Left lobe of liver (tissue), 2 donors: ENCODE measurements at places on chromosomes 11 and 22. TPM values are rescaled to one million over a fixed set of nuclear protein-coding genes. Genes with fewer than 3 reads are reported as not detected.

- no peak for DNase-seq
Measured at GRCh38 chr22:32858121-32858703, 56.7 kb downstream of the TIMP3 start.

DNA sequence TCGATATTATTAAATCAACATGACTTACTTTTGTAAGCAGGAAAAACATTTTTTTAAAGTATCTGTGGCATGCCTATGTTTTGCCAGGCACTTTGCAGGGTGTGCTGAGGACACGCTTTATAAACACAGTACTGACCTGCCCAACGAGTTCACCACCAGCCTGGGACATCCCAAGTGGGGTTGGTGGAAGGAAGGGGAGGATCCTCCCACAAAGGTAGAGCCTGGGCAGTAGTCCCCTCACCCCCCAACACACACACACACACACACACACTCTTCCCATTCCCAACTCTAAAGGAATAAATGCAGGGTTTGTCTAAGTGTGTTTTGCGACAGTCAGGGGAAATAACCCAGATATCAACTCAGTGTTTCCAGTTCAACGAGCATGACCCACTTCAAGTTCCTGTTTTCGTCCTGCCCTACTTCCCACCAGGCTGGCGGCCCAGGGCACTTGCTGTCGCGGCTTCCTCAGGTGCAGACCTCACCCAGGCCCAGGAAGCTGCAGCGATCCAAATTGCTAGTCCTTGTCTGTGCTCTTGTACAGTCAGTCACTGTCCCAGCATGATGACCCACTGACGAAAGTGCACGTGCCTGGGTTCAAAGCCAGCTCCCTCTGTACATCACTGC is 3.1 kb downstream of the CERK start:
- DNase-seq = no peak

DNA sequence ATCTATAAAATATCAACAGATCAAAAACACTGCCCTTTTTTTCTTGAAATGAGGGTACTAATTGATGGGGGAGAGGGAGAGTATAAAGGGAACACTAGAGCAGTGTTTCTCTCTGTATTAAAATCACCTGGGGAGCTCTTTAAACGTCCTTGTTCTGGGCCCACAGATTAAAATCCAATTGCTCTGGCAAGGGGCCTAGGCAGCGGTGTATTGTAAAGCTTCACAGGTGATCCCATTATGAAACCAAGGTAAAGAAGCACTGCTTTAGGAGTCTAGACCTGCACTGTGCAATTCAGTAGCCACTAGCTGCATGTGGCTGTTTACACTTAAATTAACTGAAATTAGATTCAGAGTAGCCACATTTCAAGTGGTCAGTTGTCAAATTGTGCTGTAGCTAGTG is 3.0 kb downstream of the AQP11 start:
- peak; percentile 63 for DNase-seq

The SCN2B gene
- total RNA-seq = not detected

DNA sequence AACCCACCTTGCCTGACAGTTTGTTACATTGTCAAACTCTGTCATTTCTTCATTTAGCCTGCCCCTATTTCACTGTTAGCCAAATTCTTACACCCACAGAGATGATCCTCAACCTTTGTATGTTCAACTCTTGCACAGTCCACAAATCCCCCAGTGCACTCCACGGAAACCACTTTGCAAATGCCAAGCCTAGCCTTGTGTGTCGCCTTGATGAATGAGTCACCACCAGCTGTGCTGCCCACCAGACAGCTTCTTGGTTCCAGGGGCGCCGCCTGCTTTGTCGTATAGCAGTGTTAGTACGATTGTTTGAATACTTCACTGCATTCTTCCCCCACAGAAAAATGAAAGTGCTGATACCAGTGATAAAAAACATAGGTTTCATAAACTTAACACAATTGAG is 686.3 kb downstream of the NTM start:
- no peak for DNase-seq

GRCh38 chr11:66523611-66524010 is 13.2 kb downstream of the BBS1 start:
- no peak for DNase-seq

DNA sequence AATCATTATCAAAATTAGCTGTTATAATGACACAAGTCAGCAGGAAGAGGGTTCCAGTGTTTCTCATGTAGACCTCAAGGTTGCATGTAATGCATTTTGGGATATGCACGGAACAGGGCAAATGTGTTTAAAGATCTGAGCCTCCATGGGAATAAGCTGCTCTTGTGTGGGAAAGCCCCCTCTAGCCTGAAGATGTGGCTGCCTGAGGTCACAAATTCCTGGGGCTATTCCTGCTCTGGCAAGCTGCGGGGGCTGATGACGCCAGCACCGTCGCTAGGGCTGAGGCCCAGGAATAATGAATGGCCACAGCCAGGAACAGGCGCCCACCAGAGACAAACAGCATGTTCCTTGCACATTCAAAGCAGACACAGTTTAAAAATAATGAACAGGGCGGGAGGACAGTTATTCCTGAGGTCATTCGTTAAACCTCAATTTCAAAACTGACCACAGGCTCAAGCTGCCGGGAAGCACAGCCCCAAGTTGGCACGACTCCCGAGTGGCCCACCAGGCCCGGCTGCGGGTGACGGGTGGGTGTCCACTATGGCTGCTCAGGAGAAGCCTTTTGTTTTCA is 11.7 kb downstream of the OSBPL5 start:
- no peak for DNase-seq

The IL10RA gene
- 7.8 TPM for total RNA-seq

The GGT5 gene
- 11.5 TPM for total RNA-seq

DNA sequence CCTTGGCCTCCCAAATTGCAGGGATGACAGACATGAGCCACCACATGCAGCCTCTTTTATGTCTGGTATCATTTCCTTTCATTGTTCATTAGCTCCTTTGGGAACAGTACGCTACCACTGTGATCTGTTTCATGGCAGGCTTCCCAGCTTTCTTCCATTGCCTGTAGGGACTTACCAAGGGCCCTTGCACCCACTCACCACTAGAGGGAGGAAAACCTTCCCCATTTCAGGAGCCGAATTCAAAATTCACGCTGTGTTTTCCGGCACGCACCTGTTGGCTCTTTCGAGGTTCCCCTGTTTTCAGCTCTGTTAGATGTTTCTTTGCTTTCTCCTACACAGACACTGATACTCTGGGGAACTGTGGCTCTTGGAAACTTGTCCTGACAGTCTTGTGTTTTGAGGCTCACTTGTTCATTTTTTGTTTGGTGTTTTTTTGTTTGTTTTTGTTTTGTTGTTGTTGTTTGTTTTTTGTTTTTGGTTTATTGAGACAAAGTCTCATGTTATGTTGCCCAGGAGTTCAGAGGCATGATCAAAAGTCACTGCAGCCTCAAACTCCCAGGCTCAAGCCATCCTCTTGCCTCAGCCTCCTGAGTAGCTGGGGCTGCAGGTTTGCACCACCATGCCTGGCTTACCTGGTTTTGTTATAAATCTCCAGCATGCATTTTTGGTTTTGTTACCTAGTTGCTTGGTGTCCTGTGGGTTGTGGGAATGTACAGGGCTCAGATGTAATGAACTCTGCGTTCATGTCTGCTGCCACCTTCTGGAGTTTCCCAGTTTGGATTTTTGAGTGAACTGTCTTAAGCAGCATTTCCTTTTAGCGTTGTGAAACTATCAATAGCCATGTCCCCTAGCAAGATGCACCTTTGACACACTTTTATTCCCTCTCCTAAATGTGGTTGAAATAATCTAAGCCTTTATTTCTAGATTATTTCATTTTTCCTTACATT is 2.3 kb downstream of the KRTAP5-11 start:
- DNase-seq = peak; percentile 71

DNA sequence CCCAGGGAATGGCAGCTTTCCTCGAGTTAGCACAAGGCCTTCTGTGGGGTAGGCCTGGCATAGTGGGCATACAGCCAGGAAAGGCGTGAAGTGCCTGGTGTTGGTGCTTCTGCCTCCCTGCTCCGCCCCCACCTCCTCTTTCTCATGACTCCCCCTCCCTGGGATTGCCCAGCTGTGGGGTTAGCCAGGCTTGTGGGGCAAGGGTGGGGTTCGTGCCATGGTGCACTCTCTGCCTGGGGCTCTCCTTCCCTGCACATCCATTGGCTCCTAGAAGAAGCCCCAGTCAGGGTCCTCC is 236.8 kb upstream of the NCAM1 start:
- DNase-seq = no peak

The FAM180B gene
- total RNA-seq = not detected

The GAB4 gene
- total RNA-seq = not detected

The WNT7B gene
- 0.08 TPM for total RNA-seq

DNA sequence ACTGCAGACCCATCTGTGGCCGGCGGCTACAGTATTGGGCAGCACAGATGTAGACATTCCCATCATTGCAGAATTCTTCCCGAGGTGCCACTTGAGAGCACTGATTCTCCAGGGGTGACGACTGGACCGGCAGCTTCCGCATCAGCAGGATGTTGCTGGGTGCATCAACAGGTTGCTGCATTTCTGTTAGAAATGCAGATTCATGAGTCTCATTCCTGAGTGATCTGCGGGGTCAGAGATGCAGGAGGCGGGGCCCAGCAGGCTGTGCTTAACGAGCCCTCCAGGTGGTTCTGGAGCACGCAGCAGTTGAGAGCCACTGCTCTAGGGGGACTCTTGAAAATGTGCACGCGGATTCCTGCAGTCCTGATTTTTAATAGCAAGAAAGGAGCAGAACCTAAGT is 321.8 kb downstream of the TBC1D22A start:
- peak; percentile 11 for DNase-seq

DNA sequence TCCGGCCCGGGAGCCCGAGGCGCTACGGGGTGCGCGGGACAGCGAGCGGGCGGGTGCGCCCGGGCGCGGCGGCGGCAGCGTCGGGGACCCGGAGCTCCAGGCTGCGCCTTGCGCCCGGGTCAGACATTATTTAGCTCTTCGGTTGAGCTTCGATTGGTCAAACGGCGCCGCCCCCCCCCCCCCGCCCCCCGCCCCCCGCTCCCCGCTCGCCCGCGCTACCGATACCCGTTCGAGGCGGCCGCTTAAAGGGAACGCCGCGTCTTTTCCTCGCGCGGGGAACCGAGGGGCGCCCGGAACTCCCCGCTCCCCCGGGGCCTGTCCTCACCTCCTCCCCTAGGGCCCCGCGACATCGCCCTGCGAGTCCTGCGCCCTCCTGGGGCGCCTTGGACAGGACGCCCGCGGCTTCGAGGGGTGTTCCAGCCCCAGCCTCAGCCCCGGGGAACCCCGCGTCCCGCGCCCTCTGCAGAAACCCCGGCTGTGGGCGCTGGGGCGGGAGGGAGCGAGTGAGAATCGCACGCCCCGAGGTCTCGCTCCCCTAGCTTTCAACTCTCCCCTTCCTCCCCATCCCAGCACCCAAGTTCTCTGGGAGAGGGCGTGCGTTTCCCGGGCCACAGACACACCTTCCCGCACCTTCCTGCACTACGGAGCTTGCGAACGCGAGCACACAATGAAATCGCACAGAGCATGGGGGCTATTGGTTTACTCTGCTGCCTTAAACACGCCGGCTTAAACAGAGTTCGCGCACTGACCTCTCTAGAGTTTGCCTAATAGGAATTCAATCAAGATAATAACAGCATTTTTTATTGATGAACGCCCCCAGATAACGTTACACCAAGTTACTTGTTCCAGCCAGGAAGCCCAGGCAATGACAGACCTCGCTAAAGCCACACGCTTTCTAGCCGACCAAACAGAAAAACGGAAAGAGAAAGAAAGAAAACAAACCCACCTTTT is at the start of gene BDNF:
Gene BDNF, minus strand, starts transcription at position 105 of the 951 bp plus-strand sequence. CDS start 41,891 bp downstream, outside the sequence.
- DNase-seq = peak; percentile 42

GRCh38 chr11:131483877-131484276 is 113.5 kb downstream of the NTM start:
- no peak for DNase-seq

- DNase-seq = no peak
Measured at GRCh38 chr11:32131321-32131720, 40.4 kb downstream of the RCN1 start.

The ZC3H12C gene
- total RNA-seq = 4.7 TPM

The MMP10 gene
- not detected for total RNA-seq

DNA sequence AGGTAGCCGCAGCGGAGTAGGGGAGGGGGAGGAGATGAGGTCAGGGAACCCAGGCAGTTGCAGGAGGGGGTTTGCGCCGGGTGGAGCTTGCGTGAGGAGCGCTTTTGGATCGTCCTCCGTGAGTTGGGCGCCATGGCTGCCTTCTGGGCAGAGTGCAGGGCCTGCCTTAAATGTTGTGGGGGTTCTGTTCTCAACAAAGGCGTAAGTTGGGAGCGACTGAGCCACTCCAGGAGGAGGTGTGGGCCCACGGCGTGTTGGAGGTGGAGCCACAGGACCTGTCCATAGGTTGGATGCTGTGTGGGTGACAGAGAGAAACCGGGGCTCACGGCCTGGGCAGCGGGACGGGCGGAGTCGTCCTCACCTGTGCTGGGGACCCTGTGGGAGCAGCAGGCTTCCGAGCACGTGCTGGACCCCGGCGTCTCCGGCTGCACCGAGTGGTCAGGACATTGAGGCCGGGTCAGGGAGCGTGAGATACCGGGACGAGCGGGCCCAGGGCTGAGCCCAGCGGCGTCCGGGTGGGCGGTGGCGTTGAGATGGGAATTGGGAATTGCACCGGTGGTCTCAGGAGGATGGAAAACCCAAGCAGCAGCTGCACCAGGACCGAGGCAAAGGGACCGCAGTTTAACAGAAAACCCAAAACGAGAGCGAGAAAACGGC is 977 bp upstream of the PGGHG start:
- peak; percentile 63 for DNase-seq

DNA sequence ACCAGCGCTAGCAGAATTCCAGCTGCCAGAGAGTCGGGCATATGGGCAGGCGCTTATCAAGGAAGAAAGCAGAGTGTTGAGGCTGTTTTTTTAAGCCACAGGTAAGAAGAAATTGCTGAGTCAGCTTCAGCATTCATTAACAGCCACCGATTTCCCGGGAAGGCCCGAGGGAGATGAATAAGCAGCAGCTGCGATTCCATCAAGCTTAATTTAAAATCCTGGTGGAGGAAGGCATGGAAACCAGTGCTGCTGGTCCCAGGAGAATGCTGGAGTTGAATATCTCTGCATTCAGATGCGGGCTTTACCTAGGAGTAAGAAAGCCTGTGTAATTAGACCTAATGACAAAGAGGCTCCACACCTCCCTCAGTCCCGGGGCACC is 168.8 kb downstream of the BRD1 start:
- DNase-seq = no peak

GRCh38 chr11:67656278-67656922 is 5.9 kb upstream of the ACY3 start:
- no peak for DNase-seq

DNA sequence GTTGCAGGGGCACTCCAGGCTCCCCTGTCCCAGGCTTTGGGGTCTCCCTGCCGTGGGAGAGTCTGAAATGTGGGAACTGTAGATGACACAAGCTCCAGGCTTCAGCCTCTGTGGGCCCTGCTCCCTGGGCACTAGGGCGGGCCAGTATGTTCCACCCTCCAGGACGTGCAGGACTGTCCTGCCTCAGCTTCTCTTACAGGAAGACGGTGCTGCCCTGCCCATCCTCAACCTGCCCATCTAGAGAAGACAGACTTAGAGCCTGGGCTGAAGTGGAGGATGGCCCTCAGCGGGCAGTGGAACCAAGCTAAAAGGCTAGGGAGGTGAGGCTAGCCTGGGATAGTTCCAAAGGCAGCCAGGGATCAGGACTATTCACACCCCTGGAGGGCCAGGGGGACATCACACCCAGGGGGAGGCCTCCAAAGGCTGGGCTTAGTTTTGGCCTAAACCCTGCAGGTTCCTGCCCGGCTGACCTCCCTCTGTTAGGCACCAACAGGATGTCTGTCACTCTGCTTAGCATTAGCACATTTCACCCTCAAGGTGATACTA is 4.0 kb upstream of the CERK start:
- DNase-seq = no peak

GRCh38 chr11:33970984-33971466 is 79.1 kb upstream of the LMO2 start:
- DNase-seq = peak; percentile 49
